ENCODE measurements at places on chromosomes 7 and 10.

- no peak for DNase-seq
Observed at GRCh38 chr10:116141855-116142254, 131.2 kb downstream of the GFRA1 start.

GRCh38 chr7:22351878-22352277, 5.1 kb downstream of the RAPGEF5 start:
- DNase-seq, result no peak

- no peak for DNase-seq
Observed at GRCh38 chr10:29105516-29106215, 183.2 kb upstream of the LYZL1 start.

DNA sequence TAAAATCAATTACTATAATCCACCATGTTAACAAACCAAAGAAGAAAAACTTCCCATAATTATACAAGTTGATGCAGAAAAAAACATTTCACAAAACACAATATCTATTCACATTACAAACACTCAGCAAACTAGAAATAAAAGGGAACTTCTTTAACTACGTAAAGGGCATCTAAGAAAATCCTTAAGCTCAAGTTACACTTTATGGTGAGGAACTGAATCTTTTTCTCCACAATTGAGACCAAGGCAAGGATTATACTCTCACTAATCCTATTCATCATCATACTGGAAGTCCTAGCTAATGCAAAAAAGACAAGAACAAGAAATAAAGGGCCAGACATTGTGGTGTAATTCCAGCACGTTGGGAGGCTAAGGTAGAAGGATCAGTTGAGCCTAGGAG, 159.9 kb downstream of the ZNF365 start:
- DNase-seq, result no peak

DNA sequence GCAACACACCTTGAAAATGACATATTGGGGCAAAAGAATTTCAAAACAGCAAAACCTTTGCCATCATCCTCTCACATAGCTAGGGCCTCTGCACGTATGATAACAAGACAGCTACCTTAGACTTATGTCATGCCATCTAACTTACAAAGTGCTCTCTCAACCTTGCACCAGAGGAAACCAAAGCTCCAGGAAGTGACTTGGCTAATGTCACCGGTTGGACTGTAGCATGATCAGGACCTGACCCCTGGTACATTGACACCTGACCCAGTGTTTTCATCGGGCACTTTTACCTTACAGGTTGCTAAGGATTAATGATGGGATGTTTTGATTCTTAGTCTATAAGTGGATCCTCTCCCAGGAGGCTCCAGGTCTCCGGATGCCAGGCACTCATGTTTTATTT, 529.8 kb upstream of the GALNT17 start:
- DNase-seq, result no peak

DNA sequence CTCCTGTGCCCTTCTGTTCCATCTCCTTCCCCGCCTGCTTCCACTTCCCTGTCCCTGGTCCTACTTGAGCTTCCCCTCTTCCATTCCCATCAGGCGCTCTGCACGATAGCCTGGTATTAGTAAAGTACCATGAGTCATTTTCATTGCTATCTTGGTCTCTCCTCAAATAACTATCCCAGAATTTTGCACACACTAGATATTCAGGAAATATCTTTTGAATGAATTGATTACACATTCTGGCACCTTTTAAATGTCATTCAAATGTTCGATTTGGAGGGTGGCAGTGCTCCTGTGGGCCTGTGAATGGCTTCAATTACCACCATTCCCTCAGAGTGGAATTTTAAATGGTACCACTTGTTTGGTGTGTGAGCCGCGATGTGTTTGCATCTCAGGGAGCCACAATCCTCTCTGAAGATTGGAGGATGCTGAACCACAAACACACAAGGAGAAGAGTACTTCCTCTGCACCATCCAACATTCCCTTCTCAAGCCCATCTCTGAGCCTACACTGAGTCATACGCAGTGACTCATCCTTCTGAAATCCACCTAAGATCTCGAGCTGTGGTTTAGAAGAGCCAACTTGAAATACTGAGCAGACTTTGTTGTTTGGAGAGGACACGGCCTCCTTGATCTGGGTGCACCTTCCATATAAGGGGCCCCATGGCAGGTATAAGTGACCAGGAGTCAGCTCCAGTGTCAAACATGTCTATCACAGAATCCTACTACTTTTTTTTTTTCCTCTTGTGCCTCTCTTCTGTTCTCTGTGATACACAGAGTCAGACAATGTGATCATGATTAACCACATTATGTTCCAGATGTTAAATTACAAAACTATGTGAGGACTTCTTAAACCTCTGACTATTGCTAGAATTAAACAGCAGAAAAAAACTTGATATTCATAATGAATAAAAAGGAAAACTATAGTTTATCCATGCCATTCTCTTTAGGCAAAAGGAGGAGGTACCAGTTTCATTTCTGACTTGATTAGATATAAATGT, 81.9 kb downstream of the BMPER start:
- DNase-seq, result no peak

DNA sequence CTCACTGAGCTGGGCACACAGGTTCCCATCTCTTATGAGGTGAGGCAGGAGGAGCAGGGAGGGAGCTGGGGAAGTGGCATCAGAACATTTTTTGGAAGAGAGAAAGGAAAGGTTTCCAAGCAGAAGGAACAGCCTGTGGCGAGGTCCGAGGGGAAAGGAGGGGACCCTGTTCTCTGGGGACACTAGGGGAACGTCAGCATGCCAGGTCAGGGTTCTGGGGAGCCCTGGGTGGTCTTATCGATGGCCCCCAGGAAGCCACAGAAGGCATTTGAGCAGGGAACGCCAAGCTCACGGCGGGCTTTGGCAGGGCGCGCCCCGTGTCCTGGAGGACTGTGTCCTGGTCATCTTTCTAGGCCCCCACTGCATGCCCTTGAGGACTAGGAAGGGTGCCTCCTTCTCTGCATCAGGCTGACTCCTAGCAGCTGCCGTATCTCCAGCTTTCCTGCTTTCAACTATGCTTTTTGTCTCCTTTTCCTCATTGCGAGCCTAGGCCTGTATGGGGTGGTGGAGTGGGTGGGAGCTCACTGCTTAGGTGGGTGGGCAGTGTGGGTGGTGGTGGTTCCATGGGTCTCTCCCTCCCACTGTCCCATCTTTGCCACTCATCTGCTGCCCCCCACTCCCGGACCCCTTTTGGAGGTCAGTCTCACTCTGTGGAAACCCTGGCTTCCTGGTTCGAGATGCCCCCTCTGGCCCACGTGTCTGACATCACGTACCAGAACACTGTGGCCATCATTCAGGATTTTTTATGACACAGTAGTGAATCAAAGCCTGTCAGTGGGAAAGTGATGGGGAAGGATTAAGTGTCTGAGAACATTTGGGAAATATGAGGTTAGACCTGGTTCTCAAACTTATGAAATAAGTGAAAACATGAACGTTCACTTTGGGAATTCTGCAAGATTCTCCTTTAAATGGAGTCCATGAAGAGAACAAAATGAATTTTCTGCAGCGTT, 89.1 kb downstream of the CUX1 start:
- DNase-seq, result no peak

- DNase-seq, result no peak
Observed at GRCh38 chr10:6012121-6012905, 35.0 kb upstream of the IL15RA start.

- no peak for DNase-seq
Observed at GRCh38 chr7:3070908-3071307, 27.2 kb upstream of the CARD11 start.

GRCh38 chr7:4074407-4074806, 607.7 kb upstream of the FOXK1 start:
- no peak for DNase-seq

GRCh38 chr7:157493776-157494175, 157.0 kb downstream of the DNAJB6 start:
- no peak for DNase-seq

DNA sequence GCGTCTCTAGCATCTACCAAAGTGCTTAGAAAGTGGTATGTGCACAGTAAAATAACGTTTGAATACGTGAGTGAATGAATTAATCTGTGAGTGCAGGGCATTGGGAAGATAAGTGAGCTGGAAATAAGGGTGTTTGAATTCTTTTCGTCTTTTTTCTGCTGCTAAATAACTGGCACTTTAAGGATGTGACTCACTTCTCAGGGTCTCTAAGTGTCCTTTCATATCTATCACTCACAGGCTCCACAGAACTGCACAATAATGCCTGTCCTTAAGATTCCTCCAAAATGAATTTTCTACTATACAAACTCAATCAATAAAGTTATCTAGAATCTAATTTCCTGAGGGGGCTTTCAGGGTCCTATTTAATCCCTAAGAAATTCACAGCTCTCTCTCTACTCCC, 3.2 kb upstream of the DGKB start:
- DNase-seq, result no peak

DNA sequence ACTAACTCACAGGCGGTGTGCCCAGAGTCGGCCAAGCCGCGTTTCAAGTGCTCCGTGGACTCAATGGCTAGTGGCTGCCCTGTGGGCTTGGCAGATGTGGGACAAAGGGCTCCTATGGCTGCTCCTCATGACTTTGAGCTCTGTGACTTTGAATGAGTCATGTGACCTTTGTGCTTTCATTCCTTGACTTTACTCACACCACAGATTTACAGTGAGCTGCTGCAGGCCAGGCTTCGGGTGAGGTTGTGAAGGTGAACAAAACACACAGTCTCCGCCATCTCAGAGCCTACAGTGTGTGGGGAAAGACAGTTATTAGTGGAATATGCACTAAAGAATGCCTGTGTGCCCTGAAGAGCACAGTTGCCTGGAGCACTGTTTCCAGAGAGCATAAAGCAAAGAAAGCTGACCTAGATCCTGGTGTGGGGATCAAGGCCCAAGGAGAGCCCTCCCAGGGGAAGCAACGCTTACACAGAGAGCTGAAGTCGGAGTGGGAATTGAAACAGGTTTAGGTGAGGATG, 29.7 kb upstream of the PLEKHA1 start:
- no peak for DNase-seq

DNA sequence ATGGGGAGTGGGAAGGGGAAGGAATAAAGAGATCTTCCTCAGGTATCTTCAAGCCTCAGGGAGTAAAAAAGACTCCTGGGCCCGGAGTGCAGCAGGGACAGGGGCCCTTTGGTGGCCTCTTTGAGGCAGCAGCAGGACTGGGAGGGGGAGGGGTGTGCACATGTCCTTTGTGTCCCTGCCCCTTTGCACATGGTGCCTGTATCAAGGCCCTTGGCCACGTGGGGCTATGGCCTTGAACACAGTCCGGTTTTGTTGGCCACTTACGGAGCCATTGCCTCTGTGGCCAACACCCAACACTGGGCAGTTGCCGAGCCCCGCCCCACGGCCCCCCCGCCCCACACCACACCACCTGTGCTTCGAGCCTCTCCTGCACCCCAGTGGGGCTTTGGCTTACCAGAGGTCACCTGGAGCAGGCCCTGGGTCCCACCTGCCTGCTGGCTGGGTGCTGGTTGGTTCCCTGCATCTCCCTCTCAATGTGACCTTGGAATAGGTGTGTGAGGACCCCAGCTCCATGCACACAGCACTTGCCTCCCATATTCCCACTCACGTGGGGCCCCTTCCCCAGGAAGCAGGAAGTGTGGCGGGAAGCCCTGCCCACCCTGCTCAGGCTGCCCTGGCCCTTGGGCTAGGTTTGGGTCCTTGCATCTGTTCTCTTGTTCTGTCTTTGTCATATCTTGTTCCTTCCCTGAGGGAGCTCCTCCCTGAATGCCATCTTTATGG, 5.4 kb downstream of the SAP25 start:
- DNase-seq, result no peak

DNA sequence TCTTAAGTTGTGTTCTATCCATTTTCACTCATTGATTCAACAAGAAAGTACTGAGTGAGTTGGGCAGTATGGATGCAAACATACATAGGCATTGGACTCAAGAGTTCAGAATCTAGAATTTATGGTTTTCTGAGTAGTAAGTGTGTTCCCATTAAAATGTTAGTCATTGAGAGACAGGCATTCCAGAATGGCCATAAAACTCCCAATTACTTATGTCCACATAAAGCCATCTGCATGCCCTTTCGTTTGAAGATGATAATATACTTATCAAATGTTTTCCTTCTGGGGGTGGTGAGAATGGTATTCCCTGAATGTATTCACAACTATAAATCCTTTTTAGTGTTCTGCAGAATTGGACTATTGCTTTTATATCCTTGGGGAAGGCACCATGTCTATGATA, 131.6 kb downstream of the CD36 start:
- DNase-seq, result no peak

GRCh38 chr7:81705206-81705605, 64.6 kb downstream of the HGF start:
- DNase-seq, result no peak

- DNase-seq, result no peak
Observed at GRCh38 chr10:114412907-114413797, 8.8 kb upstream of the AFAP1L2 start.

- DNase-seq, result no peak
Observed at GRCh38 chr10:639751-640672, 49.5 kb downstream of the DIP2C start.

GRCh38 chr10:29237786-29238185, 51.1 kb upstream of the LYZL1 start:
- no peak for DNase-seq

GRCh38 chr7:133372337-133372736, 119.5 kb downstream of the EXOC4 start:
- no peak for DNase-seq

- DNase-seq, result no peak
Observed at GRCh38 chr7:32018845-32019578, 51.2 kb downstream of the PDE1C start.

DNA sequence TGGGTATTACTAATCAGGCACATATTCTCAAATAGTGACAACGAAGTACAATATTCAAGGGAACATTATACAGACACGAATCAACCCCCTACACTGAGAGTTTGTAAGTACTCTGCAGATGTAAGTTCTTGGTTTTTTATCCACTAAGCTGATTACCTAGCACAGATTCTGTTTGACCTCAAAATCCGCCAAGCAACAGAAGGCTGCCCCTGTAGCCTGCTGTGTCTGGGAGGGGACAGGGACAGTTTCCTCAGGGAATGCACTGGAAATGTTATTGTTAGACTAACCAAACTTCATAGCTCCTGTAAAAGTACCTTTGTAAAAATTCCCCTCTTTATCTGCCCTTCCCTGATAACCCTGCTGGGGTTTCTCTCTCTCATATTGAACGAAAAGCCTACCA, 45.2 kb upstream of the ZRANB1 start:
- no peak for DNase-seq

DNA sequence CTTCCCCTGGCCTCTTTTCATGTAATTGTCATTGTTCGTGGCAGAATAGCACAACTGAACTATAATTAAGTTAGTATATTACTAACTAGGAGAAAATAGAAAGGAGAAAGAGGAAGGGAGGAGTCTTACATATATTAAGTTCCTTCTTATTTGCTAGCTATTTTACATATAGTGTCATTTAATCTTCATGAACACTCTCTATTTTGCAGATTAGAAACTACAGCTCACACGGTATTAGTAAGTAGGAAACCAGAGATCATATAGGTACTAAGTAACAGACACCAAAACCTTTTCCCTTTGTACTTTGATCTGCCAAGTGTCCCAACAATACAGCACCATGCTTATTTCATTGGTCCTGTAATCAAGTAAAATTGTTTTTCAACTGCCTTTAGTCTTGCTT, 202.4 kb upstream of the HPS1 start:
- no peak for DNase-seq

DNA sequence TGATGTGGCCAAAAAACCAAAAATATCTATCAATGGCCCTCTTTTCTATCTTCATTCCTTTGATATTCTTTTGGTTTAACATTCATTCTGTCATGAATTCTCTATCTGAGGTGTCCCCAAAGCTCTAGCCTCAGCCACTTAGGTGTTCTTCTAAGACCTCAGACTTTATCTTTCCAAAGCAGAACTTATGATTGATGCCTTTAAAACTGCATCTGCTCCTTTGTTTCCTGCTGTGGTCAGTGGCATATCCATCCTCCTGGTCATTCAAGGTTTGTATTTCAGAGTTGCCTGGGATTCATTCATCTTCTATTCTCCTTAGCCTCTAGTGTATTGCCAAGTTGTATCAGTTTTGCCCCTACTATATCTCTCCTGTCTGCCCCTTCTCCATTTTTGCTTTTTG, 30.6 kb downstream of the FHIP2A start:
- DNase-seq, result no peak
